HCEC 1CT (cell line): ENCODE measurements at places on chromosomes 11 and 22.

- DNase-seq = no peak
These were observed 6.9 kb downstream of the SCGB1C1 start for GRCh38 chr11:199782-200181.

GRCh38 chr11:12682737-12683500 lies 8.7 kb downstream of the TEAD1 start:
- DNase-seq = no peak

- DNase-seq = no peak
These were observed 22.5 kb downstream of the MYO18B start for GRCh38 chr22:25764270-25765015.

- peak; percentile 15 for DNase-seq
These were observed 25.8 kb downstream of the TNRC6B start for GRCh38 chr22:40203572-40203971.

DNA sequence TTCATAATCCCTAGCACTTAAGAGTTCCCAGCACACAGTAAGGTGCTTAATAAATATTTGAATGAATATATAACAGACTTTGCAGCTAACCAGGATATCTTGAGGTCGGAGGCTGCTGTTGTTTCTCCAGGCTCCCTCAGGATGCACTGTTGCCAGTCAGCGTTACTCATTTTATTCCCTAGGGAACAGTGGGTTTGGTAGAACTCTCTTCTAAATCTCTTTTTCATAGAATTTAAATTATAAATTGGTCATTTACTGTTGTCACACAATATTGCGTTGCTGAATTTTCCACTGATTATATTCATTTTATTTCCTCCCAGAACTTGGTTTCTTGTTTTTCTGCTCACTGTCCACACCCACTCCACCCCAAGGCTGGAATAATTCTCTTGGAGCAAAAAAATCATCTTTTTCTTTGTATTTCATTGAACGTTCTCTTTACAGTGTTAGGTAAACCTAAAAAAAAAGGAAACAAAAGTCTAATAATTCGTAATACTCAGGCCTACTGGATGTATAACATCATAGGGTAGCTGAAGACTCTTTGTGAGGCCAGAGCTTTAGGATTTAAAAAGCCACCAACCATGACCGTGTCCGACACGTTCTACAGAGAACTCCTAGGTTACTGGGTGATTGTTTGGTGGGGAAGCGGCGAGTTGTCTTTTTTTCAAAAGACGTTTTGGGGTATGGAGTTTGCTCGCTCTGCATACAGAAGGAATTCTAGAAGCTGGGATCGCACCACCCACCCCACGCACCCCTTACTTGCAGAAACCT lies 766 bp upstream of the CAPRIN1 start:
- no peak for DNase-seq

GRCh38 chr11:66118847-66119246 lies 48.8 kb downstream of the PACS1 start:
- no peak for DNase-seq

DNA sequence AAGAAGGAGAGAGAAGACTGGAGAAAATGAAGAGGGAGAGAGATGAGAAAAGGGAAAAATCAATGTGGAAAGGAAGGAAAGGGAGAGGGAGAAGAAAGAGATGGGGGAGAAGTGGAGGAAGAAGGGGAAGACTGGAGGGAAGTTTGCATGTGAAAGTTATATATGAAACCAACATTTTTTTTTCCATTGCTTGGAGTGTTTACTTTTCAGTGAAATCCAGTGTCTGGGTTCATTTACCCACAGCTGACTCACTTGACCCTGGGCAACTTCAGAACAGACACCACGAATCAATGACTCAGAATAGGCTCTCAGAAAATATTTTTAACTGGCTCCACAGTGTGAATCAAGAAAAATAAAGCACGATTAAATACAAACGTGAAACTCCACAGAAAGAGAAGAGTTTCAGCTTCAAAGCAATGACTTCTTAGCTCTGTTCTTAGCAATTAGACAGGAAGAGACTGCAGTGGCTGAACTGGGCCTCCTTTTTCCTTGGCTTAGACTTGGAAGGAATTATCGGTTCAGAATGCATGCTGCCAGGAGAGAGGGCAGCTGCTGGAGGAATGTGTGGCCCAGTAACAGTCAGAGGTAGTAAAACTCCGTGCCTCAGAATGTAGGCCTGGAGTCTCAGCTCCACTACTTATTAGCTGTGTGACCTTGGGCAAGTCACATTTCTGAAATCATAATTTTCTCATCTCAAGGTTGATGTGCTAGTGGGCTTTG lies 237.5 kb downstream of the MIAT start:
- peak; percentile 89 for DNase-seq

DNA sequence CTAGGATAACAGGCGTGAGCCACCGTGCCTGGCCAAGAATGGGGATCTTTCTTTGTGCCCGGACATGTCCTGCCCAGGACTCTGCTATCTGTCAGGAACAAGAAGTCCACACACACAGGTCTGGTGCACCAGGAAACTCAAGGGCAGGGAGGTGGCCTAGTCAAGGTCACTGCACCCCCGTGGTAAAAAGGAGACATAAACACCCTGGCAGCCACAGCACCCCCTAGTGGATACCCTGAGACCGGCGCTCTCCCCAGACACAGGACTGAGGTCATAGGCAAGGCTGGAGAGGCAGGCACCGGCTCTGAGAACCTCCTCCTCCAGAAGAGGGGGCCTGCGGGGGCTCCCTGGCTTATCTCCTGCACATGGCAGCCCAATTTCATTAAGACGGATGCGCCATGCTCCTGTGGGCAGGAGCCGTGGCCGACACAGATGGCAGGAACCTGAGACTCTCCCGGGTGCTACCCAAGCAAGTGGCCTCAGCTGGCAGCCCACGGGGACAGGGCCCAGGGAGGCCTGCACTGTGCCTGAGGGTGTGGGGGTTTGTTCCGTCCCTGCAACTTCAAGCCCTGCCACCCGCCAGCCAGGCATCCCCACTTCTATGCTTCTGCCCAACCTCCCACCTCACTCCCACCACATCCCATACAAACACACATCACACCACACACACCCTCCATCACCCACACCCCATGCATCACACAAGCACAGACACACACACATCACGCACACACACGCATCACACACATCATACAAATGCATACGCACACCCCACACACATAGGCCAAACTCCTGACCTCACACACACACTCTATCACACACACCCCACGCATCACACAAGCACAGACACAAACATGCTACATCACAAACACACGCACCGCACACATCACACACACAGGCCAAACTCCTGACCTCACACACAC lies 19.6 kb downstream of the MACROD1 start:
- DNase-seq = no peak

DNA sequence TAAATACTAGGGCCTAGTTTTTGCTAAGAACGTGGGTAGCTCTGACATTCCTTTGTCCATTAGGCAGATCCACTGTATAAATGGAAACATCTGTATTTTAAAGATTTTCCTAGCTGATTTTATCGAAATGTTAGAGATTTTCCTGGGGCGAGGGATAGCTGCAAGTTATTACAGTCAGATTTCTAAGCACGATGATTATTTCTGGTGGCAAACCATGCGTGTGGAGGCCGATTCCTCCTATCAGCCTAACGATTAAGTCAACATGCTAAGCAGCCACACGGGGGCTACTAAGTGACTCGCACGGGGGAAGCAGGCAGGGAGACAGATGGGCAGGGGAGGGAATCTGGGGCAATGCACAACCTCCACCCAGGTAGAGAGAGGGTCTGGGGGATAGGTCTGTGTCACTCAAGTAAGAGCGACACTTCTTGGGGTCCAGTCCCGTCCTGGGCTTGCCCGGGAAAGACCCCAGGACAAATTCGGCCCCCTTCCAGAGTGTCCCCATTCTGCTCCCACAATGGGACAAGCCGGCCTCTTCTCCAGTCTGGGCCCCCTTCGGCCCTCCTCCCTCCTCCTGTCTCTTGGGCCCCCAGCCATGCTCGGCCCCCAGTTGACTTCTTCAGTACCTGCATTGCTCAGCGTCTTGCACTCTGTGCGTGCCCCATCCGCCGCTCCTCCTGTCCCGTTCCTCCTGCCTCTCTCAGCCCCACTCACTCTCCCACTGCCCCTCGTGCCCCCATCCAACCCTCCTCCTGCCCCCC lies 571 bp downstream of the C11orf24 start:
- peak; percentile 77 for DNase-seq

DNA sequence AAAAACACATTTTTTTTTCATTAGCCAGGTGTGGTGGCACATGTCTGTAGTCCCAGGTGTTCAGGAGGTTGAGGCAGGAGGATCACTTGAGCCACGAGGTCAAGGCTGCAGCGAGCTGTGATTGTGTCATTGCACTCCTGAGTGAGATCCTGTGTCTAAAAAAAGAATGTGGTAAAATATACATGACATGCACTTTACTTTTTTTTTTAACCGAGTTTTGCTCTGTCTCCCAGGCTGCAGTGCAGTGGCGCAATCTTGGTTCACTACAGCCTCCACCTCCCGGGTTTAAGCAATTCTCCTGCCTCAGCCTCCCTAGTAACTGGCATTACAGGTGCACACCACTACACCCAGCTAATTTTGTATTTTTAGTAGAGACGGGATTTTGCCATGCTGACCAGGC lies 22.5 kb upstream of the CLDN5 start:
- DNase-seq = no peak

DNA sequence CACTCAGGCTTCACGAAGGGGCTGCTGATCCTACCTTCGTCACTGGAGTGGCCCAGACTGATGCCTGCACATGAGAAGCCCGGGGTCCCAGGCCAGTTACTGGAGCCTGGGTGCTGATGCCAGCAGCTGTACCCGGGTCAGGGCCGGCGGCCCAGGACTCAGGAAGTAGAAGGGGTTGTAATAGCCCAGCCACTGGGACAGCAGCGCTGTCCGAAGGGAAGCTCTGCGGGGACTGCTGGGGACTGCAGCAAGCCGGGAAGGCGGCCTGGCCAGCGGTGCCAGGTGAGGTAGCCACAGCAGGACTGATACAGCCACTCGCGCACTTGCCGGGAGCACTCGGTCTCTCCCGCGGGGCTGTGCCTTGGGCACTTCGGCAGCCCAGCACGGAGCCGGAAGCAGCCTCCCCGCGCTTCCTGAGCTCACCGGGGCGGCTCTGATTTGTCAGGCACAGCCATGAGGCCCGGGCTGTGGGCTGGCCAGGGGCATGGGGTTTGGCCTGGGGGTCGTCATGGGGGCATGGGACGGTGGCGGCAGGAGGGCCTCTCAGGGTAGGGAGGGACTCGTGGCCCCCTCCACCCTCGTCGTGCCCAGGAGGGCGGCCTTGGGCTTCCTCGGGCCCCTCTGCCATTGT lies 13.9 kb upstream of the OR8K1 start:
- no peak for DNase-seq

GRCh38 chr11:36162006-36162882 lies 127.0 kb downstream of the COMMD9 start:
- DNase-seq = no peak

- DNase-seq = no peak
These were observed 435.0 kb upstream of the CADM1 start for GRCh38 chr11:115939104-115939730.

GRCh38 chr11:112300094-112300786 lies 39.6 kb upstream of the PLET1 start:
- no peak for DNase-seq

DNA sequence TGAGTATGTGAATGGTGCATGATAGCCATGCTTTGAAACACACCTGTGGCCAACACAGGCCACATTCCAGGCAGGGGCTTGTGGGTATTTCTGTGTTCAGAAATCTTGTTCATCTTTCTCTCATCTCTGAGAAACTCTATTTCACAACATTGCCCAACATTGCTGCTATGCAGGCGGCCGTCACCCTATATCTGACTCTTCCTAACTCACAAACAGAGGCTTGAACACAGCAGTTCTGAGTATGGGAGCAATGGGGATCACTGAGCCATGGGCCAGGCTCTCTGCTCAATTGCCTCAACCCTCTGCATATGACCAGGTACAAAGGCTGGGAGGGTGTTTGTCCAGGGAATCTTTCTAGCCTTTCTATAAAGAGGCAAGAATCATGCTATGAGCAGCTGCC lies 259.9 kb downstream of the BUD13 start:
- no peak for DNase-seq

- DNase-seq = no peak
These were observed 3.5 kb downstream of the GATD1 start for GRCh38 chr11:773830-774229.

GRCh38 chr11:1832211-1832919 lies 2.4 kb upstream of the SYT8 start:
- no peak for DNase-seq

DNA sequence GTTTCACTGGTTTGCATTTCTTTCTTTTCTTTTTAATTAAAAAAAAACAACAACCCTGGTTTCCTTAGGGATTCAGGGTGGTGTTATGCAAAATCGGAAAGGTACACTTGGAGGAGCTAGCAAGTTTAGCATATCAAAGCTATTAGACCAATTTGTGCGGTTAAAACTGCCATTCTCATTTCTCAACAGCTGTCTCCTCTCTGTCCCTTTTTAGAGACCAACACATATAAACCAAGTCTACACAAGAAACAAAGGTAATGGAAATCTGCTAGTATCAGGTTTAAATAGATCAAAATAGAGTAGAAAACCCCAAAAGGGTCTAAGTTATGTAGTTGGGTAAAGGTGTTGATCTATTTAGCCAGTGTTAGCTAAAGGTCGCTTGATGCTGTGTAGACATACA lies 1.7 kb upstream of the SESN3 start:
- DNase-seq = no peak

DNA sequence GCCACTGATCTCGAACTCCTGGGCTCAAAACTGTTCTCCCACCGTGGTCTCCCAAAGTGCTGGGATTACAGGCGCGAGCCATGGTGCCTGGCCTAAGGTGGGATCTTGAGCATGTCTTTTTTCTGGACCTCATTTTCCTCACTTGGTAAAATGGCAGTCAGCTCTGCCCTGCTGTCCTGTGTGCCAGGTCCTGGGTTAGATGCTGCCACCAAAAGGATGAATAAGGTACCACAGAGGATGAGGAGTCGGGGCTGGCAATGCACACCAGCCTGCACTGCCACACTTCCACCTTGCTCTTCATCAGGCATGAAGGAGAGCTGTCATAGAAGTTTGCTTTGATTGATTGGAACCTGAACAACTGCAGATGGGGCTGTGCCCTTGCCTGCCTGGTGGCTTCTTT lies 32.3 kb downstream of the ACO2 start:
- DNase-seq = peak; percentile 23

DNA sequence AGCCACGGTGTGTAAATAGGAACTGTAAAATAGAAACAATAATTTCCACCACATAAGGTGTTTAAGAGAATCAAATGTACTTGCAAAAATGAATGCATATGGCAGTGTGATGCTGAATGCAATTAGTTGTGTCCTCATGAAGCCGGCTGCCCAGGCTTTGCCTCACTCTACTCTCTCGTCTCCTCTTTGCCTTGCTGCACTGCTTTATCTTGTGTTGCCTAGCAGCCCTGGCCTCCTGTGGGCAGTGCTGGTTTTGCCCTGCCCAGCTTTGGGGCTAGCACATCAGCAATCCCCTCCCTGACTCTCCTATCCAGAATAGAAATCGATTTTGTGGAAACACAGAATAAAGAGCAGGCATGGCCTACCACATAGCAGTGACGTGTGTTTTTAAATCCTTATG lies 30.0 kb downstream of the LRRC32 start:
- DNase-seq = no peak

- DNase-seq = no peak
These were observed 33.6 kb downstream of the YWHAH start for GRCh38 chr22:31977939-31978338.

DNA sequence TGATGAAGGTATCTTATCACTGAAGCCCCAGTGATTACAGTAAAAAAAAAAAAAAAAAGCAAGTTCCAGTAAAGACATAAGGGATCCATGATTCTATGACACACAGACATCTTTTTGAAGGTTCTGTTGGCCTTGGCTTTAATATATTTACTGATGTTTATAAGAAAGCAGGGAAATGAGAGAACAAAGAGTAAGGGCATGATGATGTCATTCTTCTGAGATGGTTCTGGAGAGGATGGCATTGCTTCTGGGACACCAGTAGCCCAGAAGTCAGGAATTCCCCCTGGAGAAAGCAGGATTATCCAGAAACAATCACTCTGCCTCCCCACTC lies 233.6 kb downstream of the FAM76B start:
- no peak for DNase-seq
